ENCODE measurements at places on chromosomes 13 and 19. TPM values are rescaled to one million over a fixed set of nuclear protein-coding genes. Genes with fewer than 3 reads are reported as not detected.
A peak's percentile ranks its signal among the peaks of the same experiment; 100 is the strongest.

Gene OVOL3
- total RNA-seq: not detected

Gene F2RL3
- total RNA-seq: 0.83 TPM

Gene GIPR
- total RNA-seq: 0.69 TPM

Gene SGCG
- not detected for total RNA-seq

Gene CD37
- total RNA-seq: 1,688 TPM

Gene ZNF491
- 1.4 TPM for total RNA-seq

Gene SPINT2
- total RNA-seq: 73.4 TPM

Gene ZNF772
- 17.9 TPM for total RNA-seq

Gene SBSN
- not detected for total RNA-seq

Gene ERFL
- total RNA-seq: 1.1 TPM

Gene KASH5
- total RNA-seq: 0.62 TPM

- DNase-seq: no peak
Observed at GRCh38 chr13:30708541-30708940, 26.8 kb upstream of the ALOX5AP start.

- DNase-seq: no peak
Observed at GRCh38 chr13:45851171-45851921, at the start of gene SIAH3. Gene SIAH3 (minus strand): TSS chr13:45851753. CDS start chr13:45851629, 124 bp downstream.

DNA sequence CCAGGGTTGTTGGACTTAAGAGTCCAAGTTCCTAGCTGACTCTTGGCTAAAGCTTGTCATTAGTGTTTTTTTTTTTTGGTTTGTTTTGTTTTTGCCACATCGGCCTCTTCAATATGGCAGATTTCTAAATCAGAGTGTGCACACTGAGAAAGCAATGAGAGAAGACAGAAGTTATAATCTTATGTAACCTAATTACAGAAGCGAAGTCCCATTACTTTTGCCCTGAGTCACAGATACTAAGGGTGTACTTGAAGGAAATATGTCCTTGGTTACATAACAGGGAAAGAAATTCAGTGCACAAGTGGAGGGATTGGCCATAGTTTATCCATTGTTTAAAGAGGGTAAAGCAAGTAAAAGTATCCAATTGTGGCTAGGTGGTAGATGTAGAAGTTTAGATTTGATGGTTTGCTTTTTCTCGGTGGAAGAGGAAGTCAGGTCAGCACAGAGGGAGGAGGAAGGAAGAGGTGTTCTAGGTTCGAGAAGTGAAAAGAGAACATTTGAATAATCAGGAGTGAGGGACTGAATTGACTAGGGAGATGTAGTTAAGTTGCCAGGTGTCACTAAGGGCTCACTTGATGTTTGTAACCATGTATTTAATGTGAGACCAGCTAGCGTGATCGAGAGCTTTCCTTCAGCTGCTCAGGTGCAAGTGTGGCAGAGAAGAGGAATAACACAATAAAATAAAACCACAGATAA, 12.2 kb downstream of the GTF2F2 start:
- DNase-seq: no peak

GRCh38 chr19:9070066-9070465, 16.8 kb upstream of the OR1M1 start:
- DNase-seq: no peak

GRCh38 chr13:45468635-45469034, 3.9 kb downstream of the COG3 start:
- no peak for DNase-seq

GRCh38 chr13:72473321-72473720, 254.1 kb downstream of the MZT1 start:
- no peak for DNase-seq

- no peak for DNase-seq
Observed at GRCh38 chr19:22608441-22608840, 25.7 kb upstream of the ZNF492 start.

DNA sequence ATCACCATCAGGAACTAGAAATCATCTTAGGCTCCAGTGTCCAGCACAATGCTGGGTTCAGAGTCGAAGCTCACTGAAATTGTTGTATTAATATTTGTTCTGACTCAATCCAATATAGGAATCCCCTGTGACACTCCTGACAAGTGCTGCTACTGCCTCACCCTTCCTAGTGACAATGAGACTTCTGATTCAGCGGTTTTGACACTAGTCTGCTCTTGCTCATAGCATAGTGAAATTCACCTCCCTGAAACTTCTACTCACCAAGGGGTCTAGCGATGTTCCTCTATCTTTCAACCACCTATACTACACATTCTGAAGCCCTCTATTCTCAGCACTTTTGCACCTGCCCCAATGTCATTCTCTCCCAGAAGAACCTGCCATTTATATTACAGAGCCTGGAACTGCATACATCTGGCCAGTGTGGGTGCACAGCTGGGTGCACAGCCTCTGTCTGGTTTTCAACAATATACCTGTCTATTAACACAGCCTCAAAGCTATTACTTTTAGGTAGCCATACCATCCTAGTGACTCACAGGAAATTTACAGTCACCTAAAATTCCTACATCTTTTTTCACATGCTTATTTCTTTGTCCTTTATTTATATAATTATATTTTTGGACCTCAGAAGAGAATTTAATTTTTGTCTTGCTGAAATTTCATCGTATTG, 88.3 kb downstream of the DOCK9 start:
- no peak for DNase-seq

GRCh38 chr13:113105032-113105920, at the start of gene F7:
Gene F7 (plus strand): TSS chr13:113105791. CDS start chr13:113105842, 51 bp downstream.
- no peak for DNase-seq

- no peak for DNase-seq
Observed at GRCh38 chr13:112959701-112960542, 9.1 kb upstream of the MCF2L start.

DNA sequence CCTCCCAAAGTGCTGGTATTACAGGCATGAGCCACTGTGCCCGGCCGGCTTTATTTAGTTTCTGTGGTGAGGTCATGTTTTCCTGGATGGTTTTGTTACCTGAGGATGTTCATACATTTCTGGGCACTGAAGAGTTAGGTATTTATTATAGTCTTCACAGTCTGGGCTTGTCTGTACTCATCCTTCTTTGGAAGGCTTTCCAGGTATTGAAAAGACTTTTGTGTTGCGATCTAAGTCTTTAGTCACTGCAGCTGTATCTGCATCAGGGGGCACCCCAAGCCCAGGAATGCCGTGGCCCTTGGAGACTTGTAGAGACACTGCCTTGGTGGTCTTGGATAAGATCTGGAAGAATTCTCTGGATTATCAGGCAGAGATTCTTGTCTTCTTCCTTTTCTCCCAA, 12.8 kb downstream of the BLOC1S3 start:
- DNase-seq: no peak

DNA sequence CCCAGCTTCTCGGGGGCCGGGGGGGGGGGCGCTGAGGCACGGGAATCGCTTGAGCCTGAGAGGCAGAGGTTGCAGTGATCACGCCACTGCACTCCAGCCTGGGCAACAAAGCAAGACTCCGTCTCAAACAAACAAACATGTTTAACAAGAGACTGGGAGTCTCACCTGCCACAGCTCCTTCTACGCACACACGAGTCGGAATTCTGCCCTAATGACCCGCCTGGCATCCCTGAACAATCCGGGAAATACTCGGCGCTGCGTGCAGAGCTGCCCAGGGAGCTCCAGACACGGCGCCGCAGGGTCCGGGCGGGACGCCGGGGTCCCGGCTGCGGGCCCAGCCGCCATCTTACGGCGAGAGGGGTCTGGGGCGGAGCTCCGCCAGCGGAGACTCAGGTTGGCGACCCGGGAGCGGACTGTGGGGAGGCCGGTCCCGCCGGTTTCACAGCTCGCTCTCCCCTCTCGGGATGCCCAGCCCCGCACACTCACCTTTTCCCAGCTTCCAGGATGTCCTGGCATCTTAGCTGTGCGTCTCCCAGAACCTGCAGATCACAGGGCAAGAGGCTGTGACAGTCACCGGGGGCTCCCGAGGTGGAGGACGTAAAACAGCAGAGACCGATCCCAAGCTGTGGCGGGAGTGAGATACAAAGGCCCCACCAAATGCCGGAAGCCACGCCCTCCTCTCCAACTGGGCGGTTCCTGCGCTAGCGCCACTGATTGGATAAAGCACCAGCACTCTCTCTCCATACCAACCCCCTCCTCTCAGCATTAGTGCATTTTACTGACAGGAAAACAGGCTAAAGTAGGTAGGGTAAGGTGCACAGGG, 23.6 kb upstream of the ZNF724 start:
- DNase-seq: peak; percentile 89

DNA sequence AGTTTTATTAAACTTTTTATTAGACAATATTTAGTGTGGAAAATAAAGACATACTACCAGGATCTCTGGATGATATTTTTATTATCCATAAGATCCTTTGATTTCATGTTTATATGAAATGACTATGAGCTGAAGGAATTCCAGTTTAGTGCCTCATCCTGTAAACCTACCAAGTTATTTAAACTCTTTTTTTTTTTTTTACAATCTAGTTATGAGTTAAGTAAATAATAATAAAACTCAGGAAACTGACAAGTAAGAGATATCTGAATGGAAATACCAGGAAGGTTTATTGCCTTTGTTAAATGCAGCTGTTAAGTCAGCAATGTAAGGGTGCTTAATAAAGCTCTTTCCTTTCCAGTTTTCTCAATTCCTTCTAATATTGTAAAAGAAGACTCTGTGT, 53.9 kb downstream of the RXFP2 start:
- no peak for DNase-seq

DNA sequence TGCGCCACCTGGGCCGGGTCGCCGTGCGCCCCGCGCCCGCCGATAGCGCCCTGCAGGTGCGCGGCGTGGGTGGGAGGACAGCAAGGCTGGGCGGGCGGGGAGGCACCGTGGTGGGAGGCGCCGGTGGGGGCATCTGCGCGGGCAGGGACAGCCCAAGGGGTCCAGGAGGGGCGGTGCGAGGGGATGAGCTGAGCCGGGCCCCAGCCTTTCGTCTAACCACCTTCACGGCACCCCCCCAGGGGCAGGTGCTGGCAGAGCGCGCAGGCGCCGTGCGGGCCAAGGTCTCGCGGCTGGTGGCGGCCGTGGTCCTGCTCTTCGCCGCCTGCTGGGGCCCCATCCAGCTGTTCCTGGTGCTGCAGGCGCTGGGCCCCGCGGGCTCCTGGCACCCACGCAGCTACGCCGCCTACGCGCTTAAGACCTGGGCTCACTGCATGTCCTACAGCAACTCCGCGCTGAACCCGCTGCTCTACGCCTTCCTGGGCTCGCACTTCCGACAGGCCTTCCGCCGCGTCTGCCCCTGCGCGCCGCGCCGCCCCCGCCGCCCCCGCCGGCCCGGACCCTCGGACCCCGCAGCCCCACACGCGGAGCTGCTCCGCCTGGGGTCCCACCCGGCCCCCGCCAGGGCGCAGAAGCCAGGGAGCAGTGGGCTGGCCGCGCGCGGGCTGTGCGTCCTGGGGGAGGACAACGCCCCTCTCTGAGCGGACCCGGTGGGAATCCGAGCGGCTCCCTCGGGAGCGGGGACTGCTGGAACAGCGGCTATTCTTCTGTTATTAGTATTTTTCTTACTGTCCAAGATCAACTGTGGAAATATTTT, 3.1 kb downstream of the KISS1R start:
- DNase-seq: peak; percentile 70

DNA sequence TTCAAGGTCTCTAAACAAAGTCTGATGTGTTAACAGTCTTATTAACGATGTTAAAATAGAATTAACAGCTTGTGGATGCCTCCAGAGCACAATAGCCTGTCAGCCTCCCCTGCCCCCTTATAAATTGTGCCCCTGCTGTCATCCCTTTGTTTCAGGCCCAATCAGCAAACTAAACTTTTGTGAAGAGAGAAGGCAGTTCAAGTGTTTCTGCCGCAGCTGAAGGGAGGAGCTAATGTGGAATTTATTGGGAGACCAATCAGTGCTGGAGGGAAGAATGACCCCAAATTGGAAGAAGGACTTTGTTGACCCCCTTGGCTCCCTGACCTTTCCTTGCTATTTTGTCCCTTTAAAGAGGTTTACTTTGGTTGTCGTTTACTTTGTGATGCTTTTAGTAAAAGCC, 160.5 kb downstream of the TM9SF2 start:
- no peak for DNase-seq

- DNase-seq: no peak
Observed at GRCh38 chr19:33219261-33219815, 6.3 kb downstream of the SLC7A10 start.

DNA sequence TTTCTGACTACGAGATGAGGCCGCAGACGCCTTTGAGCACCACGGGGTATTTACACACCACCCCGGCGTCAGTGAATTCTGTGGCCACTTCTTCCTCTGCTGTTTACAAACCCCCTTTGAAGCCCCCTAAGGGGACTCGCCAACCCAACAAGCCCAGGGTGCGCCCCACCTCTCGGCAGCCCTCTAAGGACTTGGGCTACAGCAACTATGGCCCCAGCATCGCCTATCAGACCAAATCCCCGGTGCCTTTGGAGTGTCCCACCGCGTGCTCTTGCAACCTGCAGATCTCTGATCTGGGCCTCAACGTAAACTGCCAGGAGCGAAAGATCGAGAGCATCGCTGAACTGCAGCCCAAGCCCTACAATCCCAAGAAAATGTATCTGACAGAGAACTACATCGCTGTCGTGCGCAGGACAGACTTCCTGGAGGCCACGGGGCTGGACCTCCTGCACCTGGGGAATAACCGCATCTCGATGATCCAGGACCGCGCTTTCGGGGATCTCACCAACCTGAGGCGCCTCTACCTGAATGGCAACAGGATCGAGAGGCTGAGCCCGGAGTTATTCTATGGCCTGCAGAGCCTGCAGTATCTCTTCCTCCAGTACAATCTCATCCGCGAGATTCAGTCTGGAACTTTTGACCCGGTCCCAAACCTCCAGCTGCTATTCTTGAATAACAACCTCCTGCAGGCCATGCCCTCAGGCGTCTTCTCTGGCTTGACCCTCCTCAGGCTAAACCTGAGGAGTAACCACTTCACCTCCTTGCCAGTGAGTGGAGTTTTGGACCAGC, 5.3 kb downstream of the SLITRK5 start:
- DNase-seq: no peak

DNA sequence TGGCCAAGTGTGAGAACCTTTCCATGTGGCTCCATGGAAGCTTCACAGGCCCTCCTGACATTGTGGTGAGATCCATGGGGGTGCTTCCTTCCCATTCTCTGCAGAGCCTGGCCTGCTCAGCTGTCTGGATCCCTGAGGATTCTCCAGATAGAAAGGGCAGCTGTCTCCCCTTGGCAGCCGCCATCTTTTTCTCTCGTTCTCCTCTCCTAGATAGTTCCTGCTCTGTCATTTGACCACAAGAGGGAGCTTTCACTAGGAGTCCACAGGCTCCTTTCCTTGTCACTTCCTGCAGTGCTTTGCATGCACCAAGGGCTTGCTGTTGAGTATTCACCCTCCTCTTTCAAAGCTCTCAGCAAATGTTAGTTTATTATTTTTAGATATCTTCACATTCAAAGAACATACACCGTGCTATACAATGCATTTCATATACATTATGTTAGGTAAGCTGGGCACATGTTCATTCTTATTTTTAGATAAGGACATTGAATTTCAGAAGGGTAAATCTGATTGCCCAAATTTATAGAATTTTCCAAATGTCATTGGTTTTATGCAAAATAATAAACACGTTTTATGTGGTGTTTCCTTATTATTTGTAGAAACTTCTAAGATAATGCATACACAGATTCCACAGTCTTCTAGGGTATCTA, 133.2 kb downstream of the FRY start:
- DNase-seq: no peak

- no peak for DNase-seq
Observed at GRCh38 chr19:5312058-5312457, 28.6 kb downstream of the PTPRS start.
